ENCODE measurements at places on chromosomes 12 and 14.

- no peak for DNase-seq
Measured at GRCh38 chr14:72788255-72788654, 105.6 kb downstream of the DPF3 start.

- peak; percentile 64 for DNase-seq
Measured at GRCh38 chr14:66425402-66425801, 60.8 kb upstream of the CCDC196 start.

- DNase-seq = no peak
Measured at GRCh38 chr12:49440035-49440434, 72.8 kb downstream of the SPATS2 start.

- DNase-seq = no peak
Measured at GRCh38 chr12:93205361-93205760, 172.4 kb upstream of the NUDT4 start.

DNA sequence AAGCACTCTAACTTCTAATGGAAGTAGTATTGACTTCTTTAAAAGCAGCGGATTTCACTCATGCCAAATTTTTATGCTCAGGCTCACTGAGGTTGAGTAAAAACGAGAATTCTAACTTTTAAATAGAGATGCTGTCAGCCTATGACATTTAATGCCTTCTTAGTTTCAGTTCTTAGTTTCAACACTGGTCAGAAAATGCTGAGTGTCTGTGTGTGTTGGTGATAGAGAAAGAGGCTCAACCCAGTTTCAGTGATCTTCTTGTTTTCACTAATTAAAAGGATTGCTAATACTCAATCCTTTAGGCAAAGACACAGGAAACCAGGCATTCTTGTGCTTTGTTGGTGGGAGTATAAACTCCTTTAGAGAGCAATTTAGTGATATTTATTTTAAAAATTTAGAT, 31.0 kb downstream of the PEBP1 start:
- no peak for DNase-seq

GRCh38 chr12:33180918-33181317, 258.7 kb downstream of the SYT10 start:
- DNase-seq = peak; percentile 55

DNA sequence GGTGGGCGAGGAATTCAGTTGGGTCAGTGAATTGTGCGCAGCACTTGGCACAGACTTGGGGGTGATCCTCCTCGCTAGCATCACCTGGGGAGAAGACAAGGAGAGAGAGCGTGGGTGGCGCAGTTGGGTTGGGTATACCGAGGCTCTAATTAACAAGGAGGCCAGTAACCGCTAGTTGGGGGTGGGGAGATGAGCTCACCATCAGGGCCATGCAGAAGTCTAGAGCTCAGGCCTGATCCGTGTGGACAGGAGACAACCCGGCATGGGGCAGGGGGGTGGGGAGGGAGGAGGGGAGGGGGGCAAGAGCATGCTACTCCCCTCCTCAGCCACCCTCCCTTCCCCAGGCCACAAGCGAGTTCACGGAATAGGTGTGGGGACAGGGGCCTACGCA, 580 bp downstream of the SALL2 start:
- peak; percentile 9 for DNase-seq

- no peak for DNase-seq
Measured at GRCh38 chr12:131137009-131137835, 183.5 kb downstream of the ADGRD1 start.

GRCh38 chr12:121649819-121650353, 19.6 kb downstream of the MORN3 start:
- DNase-seq = no peak

DNA sequence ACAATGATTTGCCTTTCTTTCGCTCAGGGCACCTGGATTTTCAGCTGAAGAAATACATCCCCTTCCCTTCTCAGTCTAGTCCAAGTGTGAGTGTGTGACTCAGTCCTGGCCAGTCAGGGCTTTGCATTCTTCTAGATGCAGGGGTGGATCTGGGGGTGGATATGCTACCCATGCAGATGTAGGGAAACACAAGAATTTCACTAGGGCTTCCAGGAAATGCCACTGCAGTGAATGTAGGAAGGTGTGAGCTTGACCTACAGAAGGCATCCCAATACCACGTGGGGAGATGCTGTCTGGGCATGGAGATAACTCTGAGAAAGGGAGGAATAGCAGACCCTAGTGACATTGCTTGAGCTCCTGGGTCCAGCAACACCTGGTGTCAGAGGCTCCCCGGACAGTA, 404.2 kb downstream of the GLT1D1 start:
- no peak for DNase-seq

GRCh38 chr12:132437252-132437932, 52.6 kb upstream of the FBRSL1 start:
- DNase-seq = no peak

- DNase-seq = no peak
Measured at GRCh38 chr12:110906083-110906482, 14.3 kb downstream of the MYL2 start.

DNA sequence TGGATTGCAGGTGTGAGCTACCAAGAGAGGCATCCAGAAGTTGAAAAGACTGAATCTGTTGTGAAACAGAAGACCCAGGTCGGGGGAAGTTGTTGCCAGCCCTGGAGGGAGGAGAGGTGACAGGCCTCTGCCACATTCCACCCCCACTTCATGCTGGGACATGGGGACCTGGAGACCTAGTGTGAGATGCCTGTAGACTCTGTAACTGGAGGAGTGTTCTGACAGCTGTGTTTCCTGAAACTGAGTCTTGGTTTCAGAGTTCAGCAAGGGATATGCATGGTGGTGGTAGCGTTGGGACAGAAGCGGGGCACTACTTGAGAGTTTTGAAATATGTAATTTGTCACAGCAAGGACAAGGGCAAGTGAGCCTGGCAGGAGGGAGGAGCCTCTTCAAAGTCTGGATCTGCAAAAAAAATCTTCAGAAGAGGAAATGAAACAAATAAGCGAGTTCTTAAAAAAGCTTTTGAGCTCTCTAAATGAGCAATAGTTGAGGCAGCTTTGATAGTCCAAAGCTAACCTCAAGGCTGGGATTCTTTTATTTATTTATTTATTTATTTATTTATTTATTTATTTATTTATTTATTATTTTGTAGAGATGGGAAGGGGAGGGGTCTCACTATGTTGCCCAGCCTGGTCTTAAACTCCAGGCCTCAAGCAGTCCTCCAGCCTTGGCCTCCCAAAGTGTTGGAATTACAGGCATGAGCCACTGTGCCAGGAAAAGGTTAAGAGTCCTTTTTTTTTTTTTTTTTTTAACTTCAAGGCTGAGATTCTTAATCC, 58.9 kb upstream of the EEA1 start:
- no peak for DNase-seq

DNA sequence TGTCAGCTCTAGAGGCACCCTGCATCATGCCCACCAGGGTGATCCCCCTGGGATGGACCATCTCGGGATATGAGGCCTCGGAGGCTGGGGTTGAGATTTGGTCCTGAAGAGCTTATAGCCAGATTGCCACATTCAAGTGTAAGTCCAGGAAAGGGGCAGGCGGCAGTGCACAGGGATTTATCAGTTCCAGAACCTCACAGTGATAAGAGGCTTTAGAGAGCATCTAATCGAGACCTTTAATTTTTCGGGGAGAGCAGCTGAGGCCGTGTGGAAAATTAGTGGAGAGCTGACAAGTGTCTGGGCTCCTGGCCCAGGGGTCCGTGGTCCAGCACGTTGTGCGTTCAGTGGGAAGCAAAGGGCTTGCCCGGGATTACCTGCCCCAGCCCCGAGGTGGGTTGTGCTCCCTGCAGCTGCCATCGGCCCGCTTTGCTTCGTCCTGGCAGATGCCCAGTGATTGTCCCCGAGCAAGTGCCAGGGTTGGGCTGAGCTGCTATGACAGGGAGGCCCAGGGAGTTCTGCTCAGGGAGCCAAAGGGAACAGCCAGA, 52.1 kb downstream of the C14orf132 start:
- DNase-seq = no peak

GRCh38 chr14:65098586-65098985, 3.7 kb downstream of the MAX start:
- DNase-seq = no peak

DNA sequence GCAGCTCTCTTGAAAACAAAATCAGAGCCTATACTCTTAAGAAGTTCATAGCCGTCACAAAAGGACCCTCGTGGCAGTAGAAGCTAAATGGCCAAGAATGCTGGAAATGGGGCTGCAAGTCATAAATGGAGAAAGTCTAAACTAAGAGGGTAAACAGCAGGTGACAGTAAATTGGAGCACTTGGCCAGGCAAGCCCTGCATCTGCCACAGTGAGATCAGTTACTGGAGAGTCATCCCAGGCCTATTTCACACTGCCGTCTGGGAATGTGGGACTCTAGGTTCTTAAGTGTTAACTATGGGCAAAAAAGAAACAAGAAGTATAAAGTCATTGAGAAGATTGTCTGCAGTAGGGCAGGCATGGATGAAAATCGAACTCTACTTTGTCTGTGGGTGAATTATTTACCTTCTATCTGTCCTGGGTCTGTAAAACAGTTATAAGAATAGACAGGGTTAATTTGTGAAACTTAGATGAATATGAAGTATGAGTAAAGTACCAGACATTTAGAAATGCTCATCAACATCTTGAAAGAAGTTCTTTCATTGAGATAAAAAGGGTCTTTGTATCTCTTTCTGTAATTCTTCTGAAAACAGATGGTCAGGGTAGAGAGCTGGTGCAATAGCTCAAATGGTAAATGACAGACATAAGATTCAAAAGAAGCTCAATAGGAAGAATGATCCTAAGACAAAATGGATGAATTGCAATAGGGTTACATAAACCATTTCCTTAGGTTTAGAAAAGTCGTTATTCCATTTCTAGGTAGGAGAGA, 792.5 kb downstream of the DIO2 start:
- DNase-seq = no peak

DNA sequence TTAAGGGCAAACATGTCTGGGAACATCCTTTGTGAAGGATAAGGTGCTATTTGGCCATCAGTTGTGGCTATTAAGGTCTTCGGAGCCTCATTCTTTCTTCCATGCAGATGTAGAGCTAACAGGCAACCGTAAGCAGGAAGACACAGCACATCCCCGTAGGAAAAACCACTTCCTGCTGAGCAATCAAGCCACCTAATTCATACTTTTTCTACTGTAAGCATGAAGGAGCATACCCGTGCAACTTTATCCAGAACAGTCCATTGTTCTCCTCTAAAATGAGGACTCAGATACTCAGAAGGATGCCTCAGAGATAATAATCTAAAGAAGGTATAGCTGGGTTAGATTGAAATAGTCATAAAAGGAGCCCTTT, 232.0 kb downstream of the PPM1H start:
- peak; percentile 65 for DNase-seq

- DNase-seq = peak; percentile 81
Measured at GRCh38 chr12:111443586-111443985, 37.9 kb downstream of the SH2B3 start.

- peak; percentile 57 for DNase-seq
Measured at GRCh38 chr12:1691123-1692007, 495 bp downstream of the ADIPOR2 start.

DNA sequence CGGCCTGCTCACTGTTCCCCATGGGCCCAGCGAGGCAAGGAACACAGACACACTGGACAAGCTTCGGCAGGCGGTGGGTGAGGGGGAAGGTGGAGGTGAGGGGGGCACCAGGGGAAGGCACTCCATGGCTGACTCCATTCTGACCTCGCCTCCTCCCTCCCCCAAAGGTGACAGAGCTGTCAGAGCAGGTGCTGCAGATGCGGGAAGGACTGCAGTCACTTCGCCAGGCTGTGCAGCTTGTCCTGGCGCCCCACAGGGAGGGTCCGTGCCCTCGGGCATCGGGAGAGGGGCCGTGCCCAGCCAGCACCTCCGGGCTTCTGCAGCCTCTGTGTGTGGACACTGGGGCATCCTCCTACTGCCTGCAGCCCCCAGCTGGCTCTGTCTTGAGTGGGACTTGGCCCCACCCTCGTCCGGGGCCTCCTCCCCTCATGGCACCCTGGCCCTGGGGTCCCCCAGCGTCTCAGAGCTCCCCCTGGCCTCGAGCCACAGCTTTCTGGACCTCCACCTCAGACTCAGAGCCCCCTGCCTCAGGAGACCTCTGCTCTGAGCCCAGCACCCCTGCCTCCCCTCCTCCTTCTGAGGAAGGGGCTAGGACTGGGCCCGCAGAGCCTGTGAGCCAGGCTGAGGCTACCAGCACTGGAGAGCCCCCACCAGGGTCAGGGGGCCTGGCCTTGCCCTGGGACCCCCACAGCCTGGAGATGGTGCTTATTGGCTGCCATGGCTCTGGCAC, 10.6 kb downstream of the MCRS1 start:
- no peak for DNase-seq

DNA sequence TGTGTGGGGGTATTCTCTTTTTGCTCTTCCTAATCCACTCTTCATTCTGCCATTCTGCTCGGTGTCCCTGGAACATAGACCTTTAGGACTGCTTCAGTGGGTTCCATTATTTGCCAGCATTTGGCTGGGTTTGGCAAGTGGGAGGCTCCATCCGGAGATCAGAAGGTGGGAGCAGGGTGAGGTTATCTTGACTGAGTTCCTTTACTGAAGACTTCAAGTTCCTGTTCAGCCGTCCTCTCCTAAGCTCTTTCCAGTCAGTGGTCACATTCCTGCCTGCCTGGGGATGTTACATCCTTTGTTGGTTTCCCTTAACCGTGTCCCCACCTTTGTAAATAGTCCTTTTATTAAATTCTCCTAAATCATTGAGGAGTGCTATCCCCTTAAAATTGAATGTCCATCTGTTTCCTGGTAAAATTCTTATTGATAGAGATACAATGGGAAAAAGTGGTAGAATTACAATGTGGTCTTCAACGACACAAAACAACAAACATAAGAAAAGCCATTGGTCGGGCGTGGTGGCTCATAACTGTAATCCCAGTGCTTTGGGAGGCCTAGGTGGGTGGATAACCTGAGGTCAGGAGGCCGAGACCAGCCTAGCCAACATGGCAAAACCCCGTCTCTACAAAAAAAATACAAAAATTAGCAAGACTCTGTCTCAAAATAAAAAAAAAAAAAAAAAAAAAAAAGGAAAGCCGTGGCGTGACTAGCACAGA, 5.0 kb upstream of the MIA2 start:
- DNase-seq = no peak

GRCh38 chr14:28926122-28926521, 159.5 kb downstream of the FOXG1 start:
- DNase-seq = no peak
